ENCODE measurements at places on chromosomes 5 and 9. TPM values are rescaled to one million over a fixed set of nuclear protein-coding genes. Genes with fewer than 3 reads are reported as not detected.

DDX4 gene
- not detected for total RNA-seq

NIM1K gene
- total RNA-seq = 0.41 TPM

FBXW2 gene
- 19.1 TPM for total RNA-seq

YTHDC2 gene
- 11.6 TPM for total RNA-seq

MEGF10 gene
- total RNA-seq = 0.03 TPM

PCDHGB4 gene
- total RNA-seq = not detected

RGS7BP gene
- total RNA-seq = not detected

WDR31 gene
- total RNA-seq = 1.9 TPM

FIBCD1 gene
- 2.4 TPM for total RNA-seq

SPATA6L gene
- total RNA-seq = 0.80 TPM

NEUROG1 gene
- total RNA-seq = not detected

KCNIP1 gene
- total RNA-seq = not detected

IFNK gene
- total RNA-seq = not detected

TUSC1 gene
- 0.31 TPM for total RNA-seq

C5orf52 gene
- not detected for total RNA-seq

IGFBPL1 gene
- 1.3 TPM for total RNA-seq

DNAJC25 gene
- 11.4 TPM for total RNA-seq

CARTPT gene
- total RNA-seq = not detected
